Stimulated activated CD4-positive, alpha-beta T cell treated with anti-CD3 and anti-CD28 coated beads, Interleukin-12 subunit alpha, Interleukin-12 subunit beta, amount 100 ng/mL, for 24 hours (primary cell): ENCODE measurements at places on chromosomes 12 and 14.
A peak's percentile ranks its signal among the peaks of the same experiment; 100 is the strongest.

GRCh38 chr12:68815928-68816800, 8.2 kb downstream of the MDM2 start:
- no peak for DNase-seq

- peak; percentile 27 for DNase-seq
Observed at GRCh38 chr14:51849097-51849496, 11.3 kb upstream of the GNG2 start.

GRCh38 chr14:101851183-101851582, 89.7 kb downstream of the PPP2R5C start:
- no peak for DNase-seq

- DNase-seq: no peak
Observed at GRCh38 chr14:67955261-67955660, 135.7 kb downstream of the RAD51B start.

DNA sequence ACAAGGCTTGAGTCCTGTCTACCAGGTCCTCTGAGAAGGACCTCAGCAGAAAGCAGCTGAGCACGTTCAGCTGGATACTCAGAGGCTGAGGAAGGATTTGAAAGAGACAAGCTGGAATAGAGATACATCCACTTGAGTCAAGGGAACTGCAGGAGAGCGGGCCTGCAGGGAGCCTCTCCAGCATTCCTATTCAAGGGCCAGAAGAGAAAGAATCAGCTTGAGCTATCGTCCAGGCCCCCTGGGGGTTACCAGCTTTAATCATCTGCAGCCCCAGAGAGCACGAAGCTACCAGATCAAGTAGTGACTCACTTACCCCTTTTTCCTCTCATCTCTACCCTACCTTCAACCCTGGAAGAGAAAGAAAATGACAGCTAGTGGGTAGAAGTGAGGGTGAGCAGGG, 80.9 kb downstream of the NDUFA12 start:
- no peak for DNase-seq

DNA sequence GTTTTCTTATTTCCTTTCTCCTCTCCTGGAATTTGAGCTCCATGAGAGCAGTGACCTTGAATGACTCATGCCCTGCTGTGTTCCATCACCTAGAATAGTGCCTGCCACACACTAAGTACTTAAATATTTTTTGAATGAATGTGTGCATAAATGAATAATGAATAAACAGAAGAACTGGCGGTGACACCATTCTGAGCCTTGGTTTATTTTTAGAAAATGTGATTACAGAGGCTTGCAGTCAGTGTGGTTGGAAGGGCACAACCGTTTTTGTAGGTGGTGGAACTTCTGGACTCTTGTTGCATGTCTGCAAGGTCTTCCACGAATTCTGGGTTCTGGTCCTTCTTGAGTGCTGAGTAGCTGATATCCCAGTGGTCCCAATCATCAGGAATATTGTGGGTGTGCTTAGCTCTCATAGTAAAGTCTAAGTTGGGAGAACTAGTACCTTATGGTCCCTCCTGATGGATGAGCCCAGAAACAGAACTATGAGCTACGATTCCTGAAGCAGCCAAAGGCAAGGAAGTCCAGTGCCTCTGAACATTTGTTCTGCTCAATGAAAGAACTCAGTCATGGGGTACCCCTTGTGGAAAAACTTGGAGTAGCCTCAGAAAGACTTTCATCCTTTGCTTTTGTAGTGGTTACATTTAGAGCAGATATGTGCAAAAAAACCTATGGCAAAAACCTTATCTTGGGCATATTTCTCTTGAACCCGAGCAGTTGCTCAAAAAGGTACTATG, 28.8 kb upstream of the BHLHE41 start:
- no peak for DNase-seq

- DNase-seq: no peak
Observed at GRCh38 chr12:116955382-116956021, 44.8 kb downstream of the FBXW8 start.
